ENCODE measurements at places on chromosomes 11 and 22.

GRCh38 chr11:119486691-119487259 lies 63.8 kb upstream of the THY1 start:
- H3K4me3 ChIP-seq, result no peak overlapping the region
- peaks cover 11% of the 10 kb centered on the region for H3K27me3 ChIP-seq
- no peaks in the 10 kb centered on the region for H3K36me3 ChIP-seq
- DNase-seq, result no peak
- no peaks in the 10 kb centered on the region for H3K4me1 ChIP-seq

DNA sequence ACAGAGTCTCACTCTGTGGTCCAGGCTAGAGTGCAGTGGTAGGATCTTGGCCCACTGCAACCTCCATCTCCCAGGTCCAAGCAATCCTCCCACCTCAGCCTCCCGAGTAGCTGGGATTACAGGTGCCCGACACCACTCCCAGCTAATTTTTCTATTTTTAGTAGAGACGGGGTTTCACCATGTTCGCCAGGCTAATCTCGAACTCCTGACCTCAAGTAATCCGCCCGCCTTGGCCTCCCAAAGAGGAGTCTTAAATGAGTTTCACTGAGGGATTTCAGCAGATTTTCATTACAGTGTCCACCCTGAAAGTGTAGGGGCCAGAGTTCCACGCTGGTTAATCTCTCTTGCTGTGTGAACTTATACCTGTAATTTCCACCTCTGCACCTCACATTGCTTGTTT lies 412 bp upstream of the RPS3 start:
- no peak for DNase-seq
- peak overlapping the region; percentile 100 for H3K27ac ChIP-seq
- peaks cover 38% of the 10 kb centered on the region for H3K4me1 ChIP-seq
- H3K4me3 ChIP-seq, result peak overlapping the region; percentile 98
- peaks cover 3% of the 10 kb centered on the region for H3K27me3 ChIP-seq
- peaks cover 49% of the 10 kb centered on the region for H3K36me3 ChIP-seq

DNA sequence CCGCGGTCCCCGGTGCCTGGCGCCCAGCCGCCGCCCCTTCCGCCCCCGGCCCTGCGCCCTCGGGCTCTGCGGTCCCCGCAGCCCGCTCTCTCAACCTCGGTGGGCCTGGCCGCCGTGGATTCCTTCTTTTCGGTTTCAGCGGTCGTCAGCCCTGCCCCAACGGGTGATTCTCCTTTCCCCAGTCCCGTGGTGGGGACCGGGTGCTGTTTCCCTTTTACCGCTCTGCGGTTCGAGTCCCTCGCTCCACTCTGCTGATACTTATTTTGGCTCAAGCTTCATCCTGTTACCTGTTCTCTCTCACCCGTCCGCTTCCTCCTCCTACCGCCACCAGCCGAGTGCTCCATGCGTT lies 494 bp downstream of the ZDHHC5 start:
- H3K4me3 ChIP-seq, result peak overlapping the region; percentile 92
- H3K36me3 ChIP-seq, result peaks cover 22% of the 10 kb centered on the region
- DNase-seq, result peak; percentile 52
- no peaks in the 10 kb centered on the region for H3K27me3 ChIP-seq
- H3K27ac ChIP-seq, result peak overlapping the region; percentile 99

DNA sequence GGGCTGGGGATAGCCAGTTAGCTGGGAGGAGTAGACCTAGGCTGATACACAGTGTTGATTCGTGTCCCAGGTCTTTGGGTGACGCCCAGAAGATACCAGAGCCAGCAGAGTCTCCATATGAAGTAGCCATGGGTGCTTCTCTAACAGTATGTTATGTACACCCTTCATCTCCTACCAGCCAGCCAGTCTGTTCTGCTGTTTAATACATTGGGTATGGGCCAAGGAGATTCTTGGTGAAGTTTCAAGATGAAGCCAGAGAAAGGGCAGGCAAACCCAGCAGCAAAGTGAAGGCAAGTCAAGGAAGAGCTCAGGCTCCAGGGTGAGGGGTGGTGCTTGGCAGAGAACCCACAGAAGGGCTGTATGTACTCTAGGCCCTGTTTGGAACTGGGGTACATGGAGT lies 56.4 kb downstream of the PPFIBP2 start:
- H3K4me3 ChIP-seq, result no peak overlapping the region
- no peak for DNase-seq
- peaks cover 16% of the 10 kb centered on the region for H3K36me3 ChIP-seq

DNA sequence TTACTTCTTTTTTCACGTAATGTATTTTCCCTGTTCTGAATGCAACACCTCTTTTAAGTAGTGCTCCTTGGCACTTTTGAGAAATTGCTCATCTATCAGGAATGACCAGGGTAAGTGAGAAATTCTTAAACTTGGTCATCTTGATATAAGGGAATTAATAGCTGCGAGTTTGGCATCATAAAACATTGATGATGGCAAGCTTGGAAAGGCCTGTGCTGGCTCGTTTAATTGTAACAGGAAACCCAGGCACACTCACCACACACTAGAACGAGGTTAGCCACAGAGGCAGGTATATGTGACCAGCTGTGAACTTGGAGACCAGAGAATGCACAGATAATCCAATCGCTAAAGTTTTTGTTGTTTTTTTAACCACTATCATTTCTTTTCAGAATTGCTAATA lies 24.3 kb downstream of the FAM118A start:
- DNase-seq, result no peak
- no peak overlapping the region for H3K27ac ChIP-seq
- peaks cover 20% of the 10 kb centered on the region for H3K4me1 ChIP-seq

DNA sequence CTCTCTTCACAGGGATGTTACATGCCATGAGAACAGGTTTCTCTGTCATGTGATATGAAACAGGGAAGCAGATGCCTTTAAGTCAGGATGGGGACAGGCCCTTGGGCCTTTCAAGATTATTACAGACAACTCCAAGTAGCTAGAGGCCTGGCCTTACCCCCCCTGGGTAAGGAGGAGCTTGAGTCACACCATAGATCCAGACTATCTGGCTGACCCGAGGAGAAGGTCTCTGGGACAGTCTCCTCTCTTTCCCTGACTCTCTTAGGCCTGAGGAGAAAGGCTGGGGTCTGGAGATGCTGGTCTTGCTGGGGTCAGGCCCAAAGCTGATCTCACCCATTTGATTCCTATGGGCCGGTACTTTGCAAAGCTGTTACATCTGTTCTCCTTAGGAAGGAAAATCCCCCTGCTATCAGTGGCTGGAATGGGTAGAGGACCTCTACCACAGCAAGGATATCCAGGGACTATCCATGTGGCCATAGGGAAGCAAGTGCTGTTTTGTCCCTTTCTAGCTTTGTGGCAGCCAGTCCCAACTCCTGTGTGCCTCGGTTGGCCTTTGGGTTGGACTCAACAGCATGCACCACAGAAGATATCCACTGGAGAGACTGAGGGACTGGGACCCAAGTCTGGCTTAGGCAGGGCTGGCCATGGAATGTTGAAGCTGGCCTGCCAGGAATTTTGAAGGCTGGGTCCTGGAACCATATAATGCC lies 25.2 kb downstream of the RELT start:
- peaks cover 3% of the 10 kb centered on the region for H3K4me1 ChIP-seq
- no peak overlapping the region for H3K4me3 ChIP-seq
- no peak overlapping the region for H3K27ac ChIP-seq
- peaks cover 13% of the 10 kb centered on the region for H3K36me3 ChIP-seq

- H3K4me1 ChIP-seq, result peaks cover 13% of the 10 kb centered on the region
- H3K4me3 ChIP-seq, result no peak overlapping the region
- DNase-seq, result no peak
- peaks cover 33% of the 10 kb centered on the region for H3K36me3 ChIP-seq
- no peaks in the 10 kb centered on the region for H3K27me3 ChIP-seq
- H3K27ac ChIP-seq, result peak overlapping the region; percentile 54
These were observed 32.4 kb downstream of the MCAM start for GRCh38 chr11:119284344-119285157.

- H3K36me3 ChIP-seq, result no peaks in the 10 kb centered on the region
- no peak for DNase-seq
- H3K4me1 ChIP-seq, result no peaks in the 10 kb centered on the region
- no peak overlapping the region for H3K4me3 ChIP-seq
These were observed 106.4 kb downstream of the NECTIN1 start for GRCh38 chr11:119622454-119623143.

- no peaks in the 10 kb centered on the region for H3K4me1 ChIP-seq
- no peaks in the 10 kb centered on the region for H3K27me3 ChIP-seq
- H3K4me3 ChIP-seq, result no peak overlapping the region
- no peaks in the 10 kb centered on the region for H3K36me3 ChIP-seq
- no peak overlapping the region for H3K27ac ChIP-seq
These were observed 54.6 kb downstream of the KCNA4 start for GRCh38 chr11:29962243-29962642.

DNA sequence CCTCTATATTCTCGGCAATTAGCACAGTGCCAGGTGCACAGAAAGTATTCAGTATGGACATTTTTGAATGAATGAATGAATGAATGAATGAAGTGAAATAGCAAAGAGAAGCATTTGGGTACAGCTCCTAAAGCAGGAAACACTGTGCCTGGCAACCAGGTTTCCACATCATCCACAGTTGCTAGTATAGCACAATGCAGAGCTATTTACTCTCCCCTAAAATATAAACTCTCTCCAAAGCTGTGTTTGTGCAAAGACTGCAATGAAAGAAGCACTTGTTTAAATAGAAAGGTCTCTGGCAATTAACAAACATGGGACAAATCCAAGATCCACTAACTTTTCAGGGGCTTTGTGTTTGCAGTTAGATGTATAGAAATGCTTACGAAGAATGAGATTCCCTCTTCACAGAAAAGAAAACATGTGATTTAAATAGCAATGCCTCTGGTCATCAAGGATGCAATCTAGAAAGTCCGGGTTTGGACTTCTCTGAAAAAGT lies 103.0 kb upstream of the OPCML start:
- H3K27me3 ChIP-seq, result no peaks in the 10 kb centered on the region
- H3K4me3 ChIP-seq, result no peak overlapping the region
- no peak for DNase-seq
- no peak overlapping the region for H3K27ac ChIP-seq
- H3K36me3 ChIP-seq, result no peaks in the 10 kb centered on the region

DNA sequence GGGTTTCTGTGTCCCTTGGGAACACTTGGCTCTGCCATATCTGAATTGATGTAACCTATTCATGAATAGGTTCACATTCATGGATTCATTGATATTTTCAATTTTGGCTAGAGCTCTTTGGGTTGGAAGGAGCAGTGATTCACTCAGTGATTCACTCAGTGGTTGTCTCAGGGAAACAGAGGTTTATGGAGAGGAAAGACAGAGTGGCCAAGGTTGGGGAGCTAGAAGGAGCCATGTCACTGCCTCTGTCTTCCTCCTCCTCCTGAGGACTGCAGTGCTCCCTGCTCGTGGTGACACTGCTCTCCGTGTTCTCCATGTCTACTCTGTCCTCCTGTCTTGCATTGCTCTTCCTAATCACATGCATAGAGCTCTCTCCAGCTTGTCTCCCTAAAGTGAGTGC lies 17.4 kb downstream of the CEP164 start:
- no peaks in the 10 kb centered on the region for H3K27me3 ChIP-seq
- no peaks in the 10 kb centered on the region for H3K4me1 ChIP-seq
- no peak overlapping the region for H3K4me3 ChIP-seq

DNA sequence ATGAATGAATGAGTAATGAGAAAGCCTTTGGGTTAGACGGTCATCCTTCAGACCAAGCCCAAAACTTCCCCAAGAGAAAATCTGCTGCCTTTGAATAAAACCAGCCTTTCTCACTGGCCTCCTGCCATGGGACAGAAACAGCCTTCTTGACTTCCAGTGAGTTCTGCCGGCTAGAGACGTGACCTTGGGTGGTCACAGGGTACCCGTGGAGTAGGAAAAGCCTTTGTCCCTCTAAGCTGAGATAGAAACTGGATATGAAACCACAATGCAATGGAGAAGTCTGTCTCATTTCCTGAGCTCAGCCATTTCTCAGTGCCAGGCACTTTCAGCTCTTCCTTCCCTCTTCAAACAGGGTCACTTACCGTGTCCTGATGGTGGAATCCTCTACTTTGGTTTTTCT lies 21.2 kb upstream of the YWHAH start:
- no peak overlapping the region for H3K4me3 ChIP-seq
- no peak overlapping the region for H3K27ac ChIP-seq
- peaks cover 8% of the 10 kb centered on the region for H3K4me1 ChIP-seq
- no peaks in the 10 kb centered on the region for H3K36me3 ChIP-seq

DNA sequence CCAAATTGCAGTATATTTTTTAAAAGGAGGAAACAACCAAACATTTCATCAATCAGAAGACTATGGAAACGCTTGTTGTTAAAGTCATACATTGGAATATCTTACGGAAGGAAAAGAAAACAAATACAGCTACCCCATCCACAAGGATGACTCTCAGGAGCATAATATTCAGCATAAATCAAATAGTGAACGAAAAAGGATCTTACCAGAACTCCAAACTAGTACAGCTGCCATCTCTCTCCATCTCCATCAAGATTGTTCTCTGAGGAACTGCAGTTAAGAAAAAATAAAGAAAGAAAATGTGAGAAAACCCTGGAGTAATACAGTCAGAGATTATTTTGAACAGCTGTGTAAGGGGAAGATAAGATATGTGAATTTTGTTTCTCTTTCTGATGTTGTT lies 299.8 kb upstream of the CNTN5 start:
- H3K4me1 ChIP-seq, result no peaks in the 10 kb centered on the region
- DNase-seq, result no peak
- no peak overlapping the region for H3K27ac ChIP-seq
- H3K36me3 ChIP-seq, result no peaks in the 10 kb centered on the region

DNA sequence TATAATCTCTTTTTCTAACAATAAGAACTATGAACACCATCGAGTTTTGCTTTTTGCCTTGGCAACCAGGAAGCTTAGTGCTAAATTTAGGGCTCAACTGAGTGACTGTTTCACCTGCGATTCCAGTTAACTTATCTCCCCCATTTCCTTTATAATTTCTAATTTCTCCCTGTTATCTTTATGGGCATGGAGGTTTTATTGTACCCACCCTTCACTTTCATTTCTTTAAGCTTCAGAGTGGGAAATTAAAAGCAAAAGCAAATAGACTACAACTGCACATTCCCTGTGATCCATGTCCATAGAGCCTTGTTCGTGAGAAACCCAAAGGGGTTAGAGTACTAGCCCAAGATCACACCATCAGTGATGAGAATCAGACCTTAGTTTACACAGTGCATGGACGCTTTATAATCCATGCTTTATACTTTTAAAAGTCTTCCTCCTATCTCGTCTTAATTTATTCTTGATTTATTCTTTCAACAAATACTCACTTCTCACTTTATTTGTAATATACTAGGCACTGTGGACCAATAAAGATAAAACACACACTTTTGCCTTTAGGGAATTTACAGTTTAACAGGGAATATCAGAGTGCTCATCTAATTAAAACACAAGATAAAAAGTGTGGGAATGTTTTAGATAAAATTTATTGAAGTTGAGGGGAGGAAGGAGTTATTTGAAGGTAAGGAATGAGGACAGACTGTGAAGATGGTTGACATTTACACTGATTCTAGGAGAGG lies 40.6 kb downstream of the ADAMTS15 start:
- no peak overlapping the region for H3K4me3 ChIP-seq
- H3K27me3 ChIP-seq, result peaks cover under 1% of the 10 kb centered on the region
- H3K36me3 ChIP-seq, result no peaks in the 10 kb centered on the region
- DNase-seq, result no peak
- no peaks in the 10 kb centered on the region for H3K4me1 ChIP-seq
- H3K27ac ChIP-seq, result no peak overlapping the region

GRCh38 chr11:69567951-69568808 lies 72.8 kb upstream of the CCND1 start:
- H3K4me3 ChIP-seq, result no peak overlapping the region
- DNase-seq, result no peak
- peaks cover 22% of the 10 kb centered on the region for H3K27me3 ChIP-seq
- no peaks in the 10 kb centered on the region for H3K4me1 ChIP-seq
- no peak overlapping the region for H3K27ac ChIP-seq
